ENCODE measurements at places on chromosomes 5 and 9. TPM values are rescaled to one million over a fixed set of nuclear protein-coding genes. Genes with fewer than 3 reads are reported as not detected.

DNA sequence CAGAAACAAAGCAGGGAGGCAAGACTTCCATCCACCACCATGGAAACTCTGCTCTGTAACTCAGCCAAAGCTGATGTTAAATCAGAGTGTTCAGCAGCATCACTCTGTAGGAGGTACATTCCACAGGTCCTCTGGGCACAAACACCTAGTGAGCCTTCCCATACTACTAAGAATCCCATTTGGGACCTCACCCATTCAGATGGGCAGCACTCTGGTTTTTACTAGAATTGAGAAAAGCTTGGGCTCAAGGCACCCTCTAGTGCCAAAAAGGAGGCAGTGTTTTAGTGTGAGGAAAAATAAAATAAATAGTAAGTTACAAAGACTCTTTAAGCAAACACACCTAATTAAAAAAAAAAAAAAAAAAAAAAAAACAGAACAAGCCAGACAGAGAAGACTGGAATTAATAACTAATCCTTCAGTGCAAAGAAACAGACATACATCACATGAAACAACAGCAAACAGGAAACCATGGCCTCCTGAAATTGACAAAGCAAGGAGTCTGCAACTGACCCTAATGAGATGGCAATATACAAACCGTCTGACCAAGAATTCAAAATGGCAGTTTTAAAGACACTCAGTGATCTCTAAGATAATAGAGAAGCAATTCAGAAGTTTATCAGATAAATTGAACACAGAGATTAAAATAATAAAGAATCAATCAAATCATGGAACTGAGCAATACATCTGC lies 159.5 kb downstream of the GNA14 start:
- no peak for DNase-seq

DNA sequence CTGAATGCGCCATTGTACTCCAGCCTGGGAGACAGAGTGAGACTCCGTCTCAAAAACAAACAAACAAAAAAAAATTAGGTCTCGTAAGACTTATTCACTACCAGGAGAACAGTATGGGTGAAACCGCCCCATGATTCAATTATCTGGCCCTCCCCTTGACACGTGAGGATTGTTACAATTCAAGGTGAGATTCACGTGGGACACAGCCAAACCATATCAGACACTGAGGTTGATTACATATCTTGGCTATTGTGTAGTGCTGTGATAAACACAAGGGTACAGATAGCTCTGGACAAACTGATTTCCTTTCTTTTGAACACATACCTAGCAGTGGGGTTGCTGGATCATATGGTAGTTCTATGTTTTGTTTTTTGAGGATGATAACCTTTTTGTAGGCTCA lies 42.4 kb upstream of the PWWP2A start:
- DNase-seq: no peak

DNA sequence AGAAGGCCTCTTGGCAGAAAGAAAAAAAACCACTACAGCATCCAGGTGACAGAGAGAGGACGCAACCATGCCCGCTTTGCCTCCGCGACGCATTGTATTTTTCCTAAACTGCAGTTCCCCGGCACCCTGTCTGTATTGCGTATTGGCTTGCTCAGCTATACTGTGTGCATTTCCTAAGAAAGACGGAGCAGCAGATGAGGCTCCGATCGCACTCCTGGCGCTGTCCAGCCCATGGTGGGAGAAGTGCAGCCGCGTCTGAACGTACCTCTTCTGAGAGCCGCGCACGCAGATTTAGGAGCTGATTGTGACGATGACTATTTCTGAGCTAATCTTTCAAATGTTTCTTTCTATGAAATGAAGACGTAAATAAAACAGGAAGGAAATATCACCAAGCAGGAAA lies 366.5 kb downstream of the IRX1 start:
- DNase-seq: no peak

The SEMA6A gene
- 0.99 TPM for total RNA-seq

The BASP1 gene
- not detected for total RNA-seq

GRCh38 chr5:131649161-131649560 lies 14.1 kb upstream of the RAPGEF6 start:
- no peak for DNase-seq

- no peak for DNase-seq
Observed at GRCh38 chr9:109972026-109972882, 192.3 kb downstream of the PALM2AKAP2 start.

GRCh38 chr5:145941096-145941447 lies 4.7 kb downstream of the SH3RF2 start:
- DNase-seq: no peak

The WDR38 gene
- total RNA-seq: not detected

DNA sequence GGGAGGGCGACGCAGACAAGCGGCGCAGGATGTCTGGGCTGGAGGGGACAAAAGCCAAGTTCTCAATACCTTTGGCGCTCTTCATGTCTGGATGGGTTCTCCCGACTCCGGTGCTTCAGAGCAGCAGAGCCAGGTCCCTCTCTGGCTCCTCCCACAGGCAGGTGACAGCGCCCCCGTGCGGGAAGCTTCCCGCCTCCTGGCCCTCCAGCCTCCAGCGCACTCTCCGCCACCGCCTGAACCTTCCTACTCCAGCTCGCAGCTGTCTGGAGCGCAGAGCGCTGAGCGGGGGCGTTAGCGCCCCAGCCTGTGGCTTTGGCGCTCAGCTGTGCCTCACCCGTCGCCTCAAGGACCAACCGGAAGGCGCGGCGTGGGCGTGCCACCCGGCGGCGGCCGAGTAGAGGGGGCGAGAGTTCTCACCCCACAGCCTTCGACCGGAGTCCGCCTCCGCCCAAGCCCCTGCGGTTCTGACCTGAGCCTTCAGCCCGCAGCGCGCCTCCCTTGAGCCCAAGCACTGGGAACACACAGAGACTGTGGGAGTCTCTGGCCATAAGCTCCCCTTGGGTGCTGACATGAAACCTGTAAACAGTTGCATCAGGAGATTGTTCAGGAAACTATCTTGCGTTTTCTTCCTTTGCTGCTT lies at the start of gene SLCO4C1:
SLCO4C1 (minus strand) TSS at position 107 of the 640 bp plus-strand sequence; CDS start at position 85, 22 bp downstream.
- no peak for DNase-seq

DNA sequence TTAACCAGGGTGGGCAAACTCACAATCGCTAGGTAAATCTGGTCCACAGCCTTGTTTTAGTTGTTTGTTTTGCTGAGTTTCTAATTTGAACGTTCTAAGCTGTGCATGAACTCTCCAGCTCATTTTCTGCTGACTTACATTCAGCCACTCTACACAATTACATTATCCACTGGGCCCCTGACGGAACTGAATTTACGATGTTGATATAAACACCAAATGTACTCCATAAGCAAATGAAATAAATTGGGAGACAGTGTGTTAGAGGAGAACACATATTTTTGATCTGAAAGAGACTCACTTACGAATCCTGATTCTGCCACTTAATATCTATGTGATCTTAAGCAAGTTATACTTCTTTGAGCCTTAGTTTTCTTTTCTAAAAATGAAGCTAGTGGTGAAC lies 393.4 kb downstream of the ZNF608 start:
- DNase-seq: no peak

DNA sequence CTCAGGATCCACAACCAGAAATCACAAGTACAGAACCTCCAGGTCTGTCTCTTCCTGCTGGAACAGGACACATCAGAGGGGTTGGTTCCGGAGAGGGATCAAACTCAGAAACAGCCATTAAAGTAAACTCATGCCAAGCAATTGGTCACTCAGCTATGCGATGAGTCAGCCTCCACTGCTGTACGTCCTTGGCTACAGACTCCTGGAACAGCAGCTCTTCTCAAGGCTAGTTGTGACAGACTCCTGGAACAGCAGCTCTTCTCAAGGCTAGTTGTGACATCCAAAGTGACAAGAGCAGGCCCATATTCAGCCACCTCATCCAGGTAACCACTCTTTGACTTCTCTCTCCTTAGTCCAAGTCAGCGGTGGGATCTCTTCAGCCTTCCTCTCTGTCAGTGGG lies at the start of gene SPINK13:
SPINK13 (plus strand) TSS at position 229 of the 400 bp plus-strand sequence. CDS start 1,279 bp downstream, outside the sequence.
- peak; percentile 61 for DNase-seq

DNA sequence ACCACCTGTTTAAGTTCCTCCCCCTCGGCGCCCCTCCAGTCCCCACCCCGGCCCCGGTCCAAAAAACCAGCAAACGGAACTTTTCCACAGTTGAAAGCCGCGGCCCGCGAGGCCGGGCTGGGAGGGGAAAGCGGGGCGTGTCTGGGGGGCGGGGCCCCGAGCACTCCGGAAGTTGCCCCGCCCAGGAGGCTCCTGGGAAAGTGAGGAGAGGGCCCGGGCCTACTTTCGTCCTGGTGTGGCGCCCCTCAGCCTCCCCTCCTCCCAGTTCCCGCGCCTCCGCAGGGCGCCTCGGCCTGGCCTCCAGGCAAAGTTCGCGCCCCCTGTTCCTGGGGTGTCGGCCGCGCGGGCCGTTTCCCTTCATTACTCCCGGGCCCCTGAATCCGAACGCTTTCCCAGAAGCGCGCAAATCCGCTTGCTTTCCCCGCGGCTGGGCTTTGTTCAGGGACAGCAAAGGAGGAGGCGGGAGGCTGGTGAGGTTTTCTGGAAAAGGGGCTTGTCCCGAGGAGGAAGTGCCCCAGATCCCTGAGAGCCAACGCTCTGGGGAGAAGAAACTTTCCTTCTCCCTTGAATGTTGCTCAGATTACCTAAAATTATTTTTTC lies 4.5 kb upstream of the DMRT3 start:
- no peak for DNase-seq

DNA sequence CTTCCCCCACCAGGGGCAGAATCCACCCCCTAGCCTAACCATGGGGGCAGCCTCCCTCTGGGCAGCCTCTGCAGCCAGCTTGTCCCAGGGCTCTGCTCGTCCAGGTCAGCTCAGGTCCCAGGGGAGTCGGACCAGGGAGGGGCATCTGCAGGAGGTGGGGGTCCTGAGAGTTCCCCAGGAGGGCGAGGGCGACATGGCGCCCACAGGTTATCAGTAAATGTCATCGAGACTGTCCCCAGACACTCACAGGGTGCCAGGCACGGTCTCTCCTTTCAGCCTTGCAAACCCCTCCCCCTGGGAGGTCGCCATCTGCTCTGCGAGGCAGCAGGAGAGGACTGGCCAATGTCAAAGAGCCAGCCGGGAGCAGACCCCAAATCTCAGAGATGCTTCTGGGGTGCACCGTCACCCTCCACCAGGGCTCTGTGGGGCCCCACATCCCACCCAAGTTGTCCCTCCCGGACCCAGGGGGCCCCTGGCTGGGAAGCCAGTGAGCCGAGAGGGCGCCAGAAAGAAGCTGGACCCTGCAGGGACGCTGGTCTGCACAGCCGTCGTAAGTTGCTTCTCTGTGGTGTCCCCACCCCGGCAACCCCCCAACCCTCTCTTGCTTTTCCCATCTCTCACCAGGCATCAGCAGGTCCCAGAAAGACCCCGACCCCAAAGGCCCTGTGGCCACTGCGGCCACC lies 69.3 kb downstream of the NTNG2 start:
- no peak for DNase-seq

- no peak for DNase-seq
Observed at GRCh38 chr5:110297152-110297670, 429.3 kb downstream of the TMEM232 start.

GRCh38 chr5:129541051-129541450 lies 81.0 kb downstream of the ADAMTS19 start:
- DNase-seq: no peak

- no peak for DNase-seq
Observed at GRCh38 chr5:53879708-53880323, 319.4 kb downstream of the NDUFS4 start.

Measured in HT-29 (cell line).